AG04449 (cell line): ENCODE measurements at places on chromosomes 4 and X.
A peak's percentile ranks its signal among the peaks of the same experiment; 100 is the strongest.

GRCh38 chr4:143711543-143712154 lies 11.2 kb upstream of the FREM3 start:
- DNase-seq, result no peak

DNA sequence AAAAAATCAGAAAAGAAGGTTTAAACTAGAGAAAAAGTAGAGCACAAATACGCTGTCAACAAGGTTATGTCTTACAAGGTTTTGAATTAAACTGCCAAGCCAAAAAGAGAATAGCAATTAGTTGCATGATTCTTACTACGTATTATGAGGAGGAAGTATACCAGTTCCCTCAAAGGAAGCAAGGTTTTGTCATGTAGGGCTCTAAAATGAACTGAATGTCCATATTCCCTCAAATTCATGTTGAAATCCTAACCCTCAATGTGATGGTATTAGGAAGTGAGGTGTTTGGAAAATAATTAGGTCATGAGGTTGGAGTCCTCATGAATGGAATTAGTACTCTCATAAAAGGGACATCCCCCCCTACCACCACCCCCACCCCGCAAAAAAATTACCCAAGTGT lies 201.0 kb downstream of the FBXW7 start:
- DNase-seq, result no peak

- peak; percentile 16 for DNase-seq
Measured at GRCh38 chrX:2848871-2849301, 20.2 kb downstream of the GYG2 start.

- no peak for DNase-seq
Measured at GRCh38 chrX:28223991-28224390, 242.7 kb upstream of the DCAF8L1 start.

- no peak for DNase-seq
Measured at GRCh38 chr4:122875949-122876348, 46.4 kb downstream of the NUDT6 start.

- no peak for DNase-seq
Measured at GRCh38 chr4:113707048-113707447, 54.5 kb downstream of the CAMK2D start.

GRCh38 chr4:121519236-121519838 lies 138.5 kb upstream of the QRFPR start:
- no peak for DNase-seq
